ENCODE measurements at places on chromosomes 13 and 19. TPM values are rescaled to one million over a fixed set of nuclear protein-coding genes. Genes with fewer than 3 reads are reported as not detected.

GRCh38 chr19:30790056-30790680 lies 418.0 kb downstream of the ZNF536 start:
- DNase-seq = no peak

GRCh38 chr13:68982961-68983619 lies 1124.5 kb upstream of the ATXN8OS start:
- no peak for DNase-seq

DNA sequence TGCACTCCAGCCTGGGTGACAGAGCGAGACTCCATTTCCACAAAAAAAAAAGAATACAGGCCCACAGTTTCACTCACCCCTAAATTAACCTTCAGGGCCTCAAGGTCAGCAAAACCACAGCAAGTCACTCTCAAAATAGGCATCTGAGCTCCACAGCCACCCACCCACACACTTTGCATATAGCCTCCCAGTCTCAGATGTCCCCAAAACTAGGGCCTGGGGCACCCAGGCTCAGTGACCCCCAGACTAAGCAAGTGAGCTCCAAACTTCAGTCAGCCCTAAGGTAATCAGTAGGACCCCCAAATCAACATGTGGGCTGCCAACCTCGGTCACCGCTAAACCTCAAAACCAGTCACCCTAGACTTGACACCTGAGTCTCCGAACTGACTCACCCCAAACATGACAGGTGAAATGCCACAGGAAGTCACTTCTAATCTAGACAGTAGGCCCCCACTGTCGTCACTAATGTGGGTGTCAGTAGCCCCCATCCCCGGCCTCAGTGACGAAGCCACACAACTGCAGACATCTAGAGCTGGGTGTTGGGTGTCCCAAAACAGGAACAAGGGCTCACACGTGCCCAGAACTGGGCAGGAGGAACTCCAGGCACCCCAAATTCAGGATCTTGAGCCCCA lies 13.9 kb downstream of the RABAC1 start:
- DNase-seq = no peak

NUCB1 gene
- 139 TPM for total RNA-seq

IGFL1 gene
- total RNA-seq = not detected

TMEM150B gene
- not detected for total RNA-seq

IRGC gene
- total RNA-seq = not detected

ZNF578 gene
- 1.6 TPM for total RNA-seq

TECR gene
- total RNA-seq = 27.4 TPM

ZNF793 gene
- total RNA-seq = 2.6 TPM

Data from fibroblast of villous mesenchyme (primary cell).